ENCODE measurements at places on chromosomes 3 and 15.
A peak's percentile ranks its signal among the peaks of the same experiment; 100 is the strongest.

DNA sequence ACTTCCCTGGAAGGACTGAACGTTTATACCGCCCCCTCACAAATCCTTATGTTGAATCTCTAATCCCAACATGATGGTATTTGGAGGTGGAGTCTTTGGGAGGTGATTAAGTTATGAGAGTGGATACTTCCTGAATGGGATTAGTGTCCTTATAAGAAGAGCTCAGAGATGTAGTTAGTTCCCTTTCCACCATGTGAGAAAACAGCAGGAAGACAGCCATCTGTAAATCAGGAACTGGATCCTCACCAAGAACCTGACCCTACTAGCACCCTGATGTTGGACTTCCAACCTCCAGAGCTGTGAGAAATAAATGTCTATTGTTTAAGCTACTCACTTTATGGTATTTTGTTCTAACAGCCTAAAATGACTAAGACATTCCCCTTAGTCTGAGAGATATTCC lies 33.3 kb upstream of the SACM1L start:
- no peak for DNase-seq

DNA sequence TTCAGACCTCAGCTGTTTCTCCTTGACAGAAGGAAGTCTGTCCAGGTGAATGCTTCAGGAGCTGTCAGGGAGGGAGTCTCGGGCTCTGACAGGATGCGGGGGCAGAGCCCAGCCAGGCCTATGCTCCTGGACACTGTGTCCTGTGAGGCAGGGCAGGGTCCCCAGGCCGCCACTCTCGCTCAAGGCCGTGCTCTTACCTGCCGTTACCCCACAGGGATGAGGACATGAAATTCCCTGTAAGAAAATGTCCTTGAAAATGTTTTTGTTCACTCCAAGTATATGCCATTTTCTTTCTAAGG lies 63.9 kb downstream of the BOC start:
- DNase-seq: no peak

DNA sequence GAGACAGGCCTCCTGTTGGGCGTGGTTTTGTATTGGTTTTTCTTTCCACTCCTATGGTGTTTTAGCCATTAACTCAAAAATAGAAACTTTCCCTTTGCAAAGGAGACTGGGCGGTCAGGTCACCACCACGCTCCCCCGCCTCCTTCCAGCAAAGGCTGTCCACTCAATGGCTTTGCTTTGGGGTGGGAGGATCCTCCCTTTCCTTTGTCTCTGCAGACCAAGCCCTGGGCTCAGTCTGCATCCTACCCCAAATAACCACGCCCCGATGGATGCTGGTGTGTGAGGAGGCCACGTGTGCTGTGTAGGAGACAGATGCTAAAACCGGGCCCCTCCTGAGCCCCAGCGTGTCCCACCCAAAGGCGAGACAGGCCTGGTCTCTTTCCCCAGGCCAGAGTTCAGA lies 68.5 kb downstream of the GRIP2 start:
- DNase-seq: no peak

DNA sequence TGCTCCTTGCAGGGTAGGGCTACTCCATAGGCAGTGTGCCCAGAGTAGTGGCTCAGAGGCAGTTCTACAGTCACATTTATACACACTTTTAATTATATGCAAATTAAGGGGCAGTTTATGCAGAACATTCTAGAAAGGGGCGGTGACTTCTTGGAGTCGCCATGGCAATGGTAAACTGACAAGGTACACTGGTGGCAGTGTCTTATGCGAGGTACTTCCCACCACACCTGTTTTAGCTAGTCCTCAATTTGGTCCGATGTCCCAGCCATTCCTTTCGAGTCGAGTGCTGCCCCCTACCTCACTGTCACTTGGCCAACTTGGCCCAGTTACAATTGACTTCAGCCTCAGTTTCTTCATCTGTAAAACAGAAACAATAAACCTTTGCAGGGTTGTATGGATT lies 3.8 kb upstream of the IRAK2 start:
- DNase-seq: no peak

- DNase-seq: no peak
Observed at GRCh38 chr3:107204121-107204520, 173.1 kb upstream of the CCDC54 start.

- DNase-seq: no peak
Observed at GRCh38 chr15:90895571-90896117, 7.5 kb upstream of the MAN2A2 start.

DNA sequence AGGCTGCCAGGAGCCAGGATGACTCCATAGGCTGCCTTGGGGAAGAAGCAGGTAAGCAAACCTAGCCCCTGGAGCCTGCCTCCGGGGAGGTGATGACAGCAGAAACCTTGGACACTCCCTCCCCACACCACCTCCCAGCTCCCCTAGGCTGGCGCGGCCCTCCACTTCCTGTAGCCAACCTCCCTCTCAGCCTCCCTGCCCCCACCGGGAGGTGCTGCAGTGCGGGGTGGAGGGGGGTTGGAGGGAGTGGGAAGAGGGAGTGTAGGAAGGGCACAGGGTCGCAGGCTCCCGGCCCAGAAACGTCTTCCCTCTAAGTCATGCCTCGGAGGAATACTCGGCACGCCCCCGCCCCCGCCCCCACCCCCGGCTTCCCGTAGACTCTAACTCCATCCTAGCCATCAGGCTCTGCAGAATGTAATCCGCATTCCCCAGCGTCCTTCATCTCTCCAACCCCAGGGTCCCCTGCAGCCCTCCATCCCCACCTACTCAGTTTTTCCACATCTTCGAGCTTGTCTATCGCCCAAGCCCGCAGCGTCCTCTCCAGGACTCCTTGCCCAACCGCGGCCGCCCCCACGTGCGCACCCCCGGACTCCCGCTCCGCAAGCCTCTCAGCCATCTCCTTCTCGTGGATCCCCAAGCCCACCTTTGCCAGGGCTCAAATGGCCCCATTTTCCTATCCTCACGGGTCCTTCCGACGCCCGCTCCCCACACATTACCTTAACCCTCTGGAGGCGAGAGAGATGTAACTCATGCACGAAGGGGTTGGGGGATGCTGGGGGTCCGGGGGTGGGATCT lies 528 bp downstream of the LPCAT4 start:
- DNase-seq: peak; percentile 39

DNA sequence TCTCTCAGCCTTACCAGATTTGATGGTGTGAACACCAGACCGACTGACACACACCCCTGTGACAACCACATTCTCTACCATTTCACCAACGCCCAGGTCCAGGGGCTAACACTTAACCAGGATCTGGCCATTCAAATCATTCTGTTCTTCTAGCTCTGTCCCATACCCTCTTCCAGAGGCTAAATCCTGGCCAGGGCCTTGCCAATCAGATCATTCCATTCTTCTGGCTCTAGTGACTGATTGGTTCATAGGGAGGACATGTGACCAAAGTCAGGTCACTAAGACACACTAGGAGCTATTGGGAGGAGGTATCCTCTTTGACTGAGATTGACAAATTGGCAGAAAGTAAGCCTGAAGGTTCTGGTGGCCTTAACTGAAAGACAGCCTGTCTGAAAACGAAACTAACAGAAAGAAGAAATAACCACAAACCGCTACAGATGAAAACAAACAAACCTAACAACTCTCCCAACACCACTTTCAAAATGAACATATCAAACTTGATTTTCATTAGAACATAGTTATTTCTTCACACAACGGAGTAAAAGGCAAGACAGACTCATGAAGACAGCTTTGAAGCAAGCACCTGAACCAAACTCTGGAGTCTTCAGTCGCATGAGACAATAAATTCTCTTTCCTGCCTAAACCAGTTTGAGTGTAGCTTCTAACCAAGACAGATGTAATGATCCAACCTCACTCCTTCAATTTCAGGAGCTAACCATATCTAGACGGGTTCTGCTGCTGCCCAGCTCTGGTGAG lies 68.5 kb downstream of the TRANK1 start:
- DNase-seq: no peak

- no peak for DNase-seq
Observed at GRCh38 chr3:31226346-31226745, 306.4 kb upstream of the STT3B start.

- DNase-seq: no peak
Observed at GRCh38 chr15:52617026-52617425, 48.2 kb upstream of the ARPP19 start.

- no peak for DNase-seq
Observed at GRCh38 chr3:184756151-184757021, 44.5 kb upstream of the MAGEF1 start.

GRCh38 chr3:105187344-105187743 lies 179.4 kb upstream of the ALCAM start:
- DNase-seq: no peak

GRCh38 chr3:9715764-9716437 lies 12.3 kb downstream of the CPNE9 start:
- peak; percentile 33 for DNase-seq

DNA sequence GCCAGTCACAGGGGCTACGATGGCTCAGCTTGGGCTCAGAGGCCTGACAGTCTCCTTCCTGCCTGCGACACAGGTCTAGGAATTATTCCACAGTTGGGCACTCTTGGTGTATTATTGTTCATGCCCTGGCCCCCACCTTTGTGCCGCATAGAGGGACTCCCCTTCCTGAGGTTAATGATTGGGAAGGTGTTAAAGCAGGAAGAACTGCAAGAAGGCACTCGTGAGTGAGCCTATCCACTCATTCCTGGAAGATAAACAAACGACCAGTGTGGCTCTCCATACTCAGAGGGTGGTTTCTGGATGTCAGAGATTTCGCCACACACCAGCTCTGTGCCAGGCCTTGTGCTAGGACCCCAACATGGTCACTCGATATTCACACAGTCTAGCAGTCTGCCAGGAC lies 12.3 kb downstream of the LIPC start:
- DNase-seq: no peak

All from activated T-cell treated with anti-CD3 and anti-CD28 coated beads for 48 hours (primary cell).